ENCODE measurements at places on chromosomes 16 and 17.

DNA sequence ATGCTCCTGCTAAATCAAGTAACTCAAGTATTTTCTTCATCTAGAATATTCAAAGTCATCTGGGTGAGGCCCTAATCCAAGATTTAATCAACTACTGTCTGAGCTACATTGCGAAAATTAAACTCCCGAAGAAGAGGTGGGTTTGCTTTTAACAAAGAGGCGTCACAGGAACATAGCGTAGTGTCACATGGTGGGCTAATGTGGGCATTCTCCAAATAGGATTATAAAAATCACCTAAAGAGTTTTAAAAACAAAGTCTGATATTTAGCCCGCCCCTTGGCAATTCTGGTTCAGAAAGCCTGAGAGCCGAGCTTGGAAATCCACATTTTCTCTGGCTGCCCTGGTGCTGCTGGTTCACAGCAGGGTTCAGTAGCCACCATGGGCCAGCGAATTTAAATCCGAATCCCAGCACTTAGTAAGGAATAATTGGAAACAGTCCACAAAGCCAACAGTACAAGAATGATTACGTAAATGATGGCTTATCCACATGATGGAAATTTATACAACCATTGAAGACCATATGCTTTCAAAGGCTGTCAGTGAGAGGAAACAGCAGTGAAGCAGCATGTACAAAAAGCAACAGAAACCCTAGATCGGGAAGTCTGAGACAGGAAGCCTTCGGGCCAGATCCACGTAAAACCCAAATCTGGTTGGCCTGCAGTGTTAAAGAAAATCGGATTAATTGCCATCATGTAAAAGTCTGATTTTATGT, 8.8 kb downstream of the PMM2 start:
- no peak overlapping the region for H3K4me3 ChIP-seq
- H3K4me1 ChIP-seq = no peaks in the 10 kb centered on the region
- no peak for DNase-seq
- H3K27ac ChIP-seq = no peak overlapping the region
- H3K36me3 ChIP-seq = peaks cover 80% of the 10 kb centered on the region
- no peaks in the 10 kb centered on the region for H3K27me3 ChIP-seq

DNA sequence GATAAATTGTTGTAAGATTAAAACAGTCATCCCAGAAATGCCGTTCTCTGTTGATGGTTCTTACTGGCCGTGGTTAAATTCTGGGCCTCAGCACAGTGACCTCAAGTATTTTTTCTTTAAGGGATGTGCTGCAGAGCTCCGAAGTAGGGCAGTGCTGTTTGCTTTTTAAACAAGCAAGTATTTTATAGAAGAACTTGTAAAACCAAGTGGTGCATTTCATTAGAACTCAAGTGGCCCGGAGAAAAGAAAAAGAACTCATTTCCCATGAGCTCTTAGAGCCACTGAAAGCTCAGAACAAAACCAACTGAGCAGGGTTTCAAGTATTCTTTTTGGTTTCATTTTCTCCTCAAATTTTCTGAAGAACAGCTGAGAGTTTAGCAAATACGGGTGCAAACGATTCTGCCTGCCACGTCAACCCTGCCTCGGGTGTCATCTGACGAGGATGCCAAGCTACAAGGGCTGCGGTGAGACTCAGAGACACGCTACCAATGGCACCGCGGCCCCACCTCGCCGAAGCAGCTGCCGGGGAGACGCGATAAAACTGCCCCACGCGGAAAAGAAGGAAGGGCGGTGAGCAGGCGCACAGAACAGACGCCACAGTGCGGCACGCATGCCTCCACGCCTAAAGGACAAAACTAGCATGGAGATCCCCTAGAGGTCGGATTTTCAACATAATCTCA, 6.3 kb downstream of the LMF1 start:
- peak overlapping the region; percentile 6 for H3K4me3 ChIP-seq
- H3K4me1 ChIP-seq = peaks cover 16% of the 10 kb centered on the region
- no peaks in the 10 kb centered on the region for H3K27me3 ChIP-seq
- peak; percentile 67 for DNase-seq
- H3K27ac ChIP-seq = peak overlapping the region; percentile 61

GRCh38 chr16:75506574-75506973, 11.3 kb upstream of the CHST6 start:
- no peak for DNase-seq
- H3K4me3 ChIP-seq = no peak overlapping the region
- H3K27me3 ChIP-seq = no peaks in the 10 kb centered on the region
- no peak overlapping the region for H3K27ac ChIP-seq

DNA sequence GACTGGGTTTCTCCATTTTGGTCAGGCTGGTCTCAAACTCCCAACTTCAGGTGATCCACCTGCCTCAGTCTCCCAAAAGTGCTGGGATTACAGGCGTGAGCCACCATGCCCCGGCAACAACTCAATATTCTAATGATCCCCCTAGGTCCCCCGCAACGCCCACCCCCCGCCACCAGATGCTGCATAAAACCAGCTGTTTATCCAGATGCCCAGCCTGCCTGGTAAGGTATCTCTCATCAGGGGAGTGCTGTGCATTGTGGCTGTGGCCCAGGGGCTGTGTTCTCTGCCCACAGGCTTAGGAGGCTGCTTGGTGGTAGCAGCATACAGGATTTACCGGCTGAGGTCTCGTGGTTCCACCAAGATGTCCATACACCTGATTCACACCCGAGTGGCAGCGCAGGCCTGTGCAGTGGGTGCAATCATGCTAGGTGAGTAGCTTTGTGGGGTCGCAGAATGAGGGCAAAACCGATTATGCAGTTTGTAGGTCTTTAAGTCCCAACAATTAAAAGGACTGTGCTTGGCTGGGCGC, 1.3 kb downstream of the HIGD1B start:
- no peaks in the 10 kb centered on the region for H3K27me3 ChIP-seq
- H3K4me3 ChIP-seq = no peak overlapping the region
- DNase-seq = no peak
- no peaks in the 10 kb centered on the region for H3K4me1 ChIP-seq
- H3K36me3 ChIP-seq = peaks cover 29% of the 10 kb centered on the region

GRCh38 chr16:79623062-79623461, 22.5 kb upstream of the MAF start:
- no peak overlapping the region for H3K27ac ChIP-seq
- H3K4me3 ChIP-seq = no peak overlapping the region
- H3K4me1 ChIP-seq = peaks cover 14% of the 10 kb centered on the region
- no peaks in the 10 kb centered on the region for H3K36me3 ChIP-seq

DNA sequence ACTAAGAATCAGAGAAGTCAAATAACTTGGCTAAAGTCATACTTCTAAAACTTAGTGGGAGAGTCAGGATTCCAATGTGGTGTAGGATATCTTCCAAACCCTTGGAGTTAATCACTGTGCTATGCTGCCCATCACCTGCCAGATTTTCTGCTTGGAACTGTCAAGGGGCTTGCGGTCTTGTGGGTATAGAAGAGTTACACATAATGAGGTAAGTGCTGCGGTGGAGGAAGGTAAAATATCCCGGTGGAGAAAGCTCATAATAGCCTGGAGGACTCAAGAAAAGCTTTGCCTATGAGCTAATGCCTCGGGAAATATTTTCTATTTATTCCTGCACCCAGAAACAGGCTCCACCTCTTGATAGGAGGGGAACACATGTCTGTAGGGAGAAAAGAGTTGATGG, 195.6 kb downstream of the UTP18 start:
- no peak overlapping the region for H3K4me3 ChIP-seq
- no peak for DNase-seq
- H3K27ac ChIP-seq = no peak overlapping the region
- no peaks in the 10 kb centered on the region for H3K36me3 ChIP-seq
- no peaks in the 10 kb centered on the region for H3K27me3 ChIP-seq

DNA sequence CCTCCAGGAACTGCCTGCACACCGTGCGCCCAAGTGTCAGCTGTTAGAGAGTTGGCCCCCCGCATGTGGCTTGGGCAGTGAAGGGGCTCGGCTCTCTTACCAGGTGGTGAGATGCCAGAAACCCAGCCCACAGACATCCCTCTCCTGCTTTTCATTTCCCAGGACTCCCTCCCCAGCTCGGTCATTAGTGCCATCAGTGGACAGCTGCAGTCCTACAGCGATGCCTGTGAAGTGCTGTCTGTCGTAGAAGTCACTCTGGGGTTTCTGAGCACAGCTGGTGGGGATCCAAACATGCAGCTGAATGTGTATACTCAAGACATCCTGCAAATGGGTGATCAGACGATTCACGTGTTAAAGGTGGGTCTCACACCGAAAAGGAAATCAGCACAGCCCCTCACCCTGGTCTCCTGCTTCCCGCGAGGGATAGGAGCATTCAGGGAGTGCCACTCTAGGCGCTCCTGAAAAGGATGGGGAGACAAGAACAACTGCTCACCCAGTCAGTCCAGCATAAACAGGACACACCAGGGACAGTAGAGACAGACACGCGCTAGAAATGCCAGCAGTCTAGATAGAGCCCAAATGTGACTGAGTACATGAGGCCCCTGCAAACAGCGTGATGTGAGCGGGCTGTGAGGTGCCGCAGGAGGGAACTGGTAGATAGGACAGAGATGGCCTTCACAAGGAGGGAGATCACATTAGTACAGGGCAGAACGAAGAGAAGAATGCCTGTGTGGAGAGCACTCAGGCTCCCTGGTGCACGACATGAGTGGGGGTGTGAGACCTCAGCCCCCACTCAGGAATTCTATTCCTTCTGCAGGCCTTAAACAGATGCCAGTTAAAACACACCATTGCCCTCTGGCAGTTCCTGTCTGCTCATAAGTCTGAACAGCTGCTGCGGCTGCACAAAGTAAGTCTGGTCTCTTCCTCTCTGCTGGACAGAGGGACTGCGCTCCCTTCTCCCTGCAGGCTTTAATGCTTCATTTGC, 25.7 kb upstream of the ENDOV start:
- no peaks in the 10 kb centered on the region for H3K27me3 ChIP-seq
- no peak overlapping the region for H3K4me3 ChIP-seq
- no peak for DNase-seq
- peaks cover 95% of the 10 kb centered on the region for H3K36me3 ChIP-seq
- no peak overlapping the region for H3K27ac ChIP-seq

DNA sequence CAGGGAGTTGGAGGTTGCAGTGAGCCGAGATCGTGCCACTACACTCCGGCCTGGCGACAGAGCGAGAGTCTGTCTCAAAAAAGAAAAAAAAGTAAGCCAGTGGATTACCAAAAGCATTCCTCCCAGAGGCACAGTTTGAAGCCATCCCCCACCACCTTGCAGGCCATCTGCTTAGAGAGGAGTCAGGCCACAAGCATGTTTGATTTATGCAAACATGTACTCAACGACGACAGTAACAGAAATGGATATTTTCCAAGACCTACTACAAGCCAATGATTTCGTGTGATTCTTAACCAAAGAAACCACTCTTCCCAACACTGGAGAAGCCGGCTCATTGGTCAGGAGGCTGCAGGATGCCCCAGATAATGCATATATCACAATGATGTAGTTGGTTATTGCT, 34.8 kb downstream of the MYH13 start:
- DNase-seq = no peak
- no peaks in the 10 kb centered on the region for H3K4me1 ChIP-seq
- H3K27me3 ChIP-seq = no peaks in the 10 kb centered on the region
- H3K36me3 ChIP-seq = no peaks in the 10 kb centered on the region

DNA sequence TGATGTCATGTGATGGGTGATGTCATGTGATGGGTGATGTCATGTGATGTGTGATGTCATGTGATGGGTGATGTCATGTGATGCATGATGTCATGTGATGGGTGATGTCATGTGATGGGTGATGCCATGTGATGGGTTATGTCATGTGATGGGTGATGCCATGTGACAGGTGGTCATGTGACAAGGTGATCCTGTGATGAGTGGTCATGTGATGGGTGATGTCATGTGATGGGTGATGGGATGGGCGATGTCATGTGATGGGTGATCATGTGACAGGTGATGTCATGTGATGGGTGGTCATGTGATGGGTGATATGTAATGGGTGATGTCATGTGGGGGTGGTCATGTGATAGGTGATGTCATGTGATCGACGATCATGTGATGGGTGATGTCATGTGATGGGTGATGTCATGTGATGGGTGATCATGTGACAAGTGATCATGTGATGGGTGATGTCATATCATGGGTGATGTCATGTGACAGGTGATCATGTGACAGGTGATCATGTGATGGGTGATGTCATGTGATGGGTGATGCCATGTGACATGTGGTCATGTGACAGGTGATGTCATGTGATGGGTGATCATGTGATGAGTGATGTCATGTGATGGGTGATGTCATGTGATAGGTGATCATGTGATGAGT, 17.2 kb downstream of the CD300LB start:
- no peaks in the 10 kb centered on the region for H3K36me3 ChIP-seq
- no peaks in the 10 kb centered on the region for H3K4me1 ChIP-seq
- no peak overlapping the region for H3K27ac ChIP-seq
- no peaks in the 10 kb centered on the region for H3K27me3 ChIP-seq
- H3K4me3 ChIP-seq = no peak overlapping the region

GRCh38 chr17:57606111-57606875, 138.8 kb downstream of the CCDC182 start:
- peak overlapping the region; percentile 73 for H3K27ac ChIP-seq
- H3K36me3 ChIP-seq = no peaks in the 10 kb centered on the region
- H3K27me3 ChIP-seq = no peaks in the 10 kb centered on the region

- no peaks in the 10 kb centered on the region for H3K4me1 ChIP-seq
- H3K36me3 ChIP-seq = peaks cover 21% of the 10 kb centered on the region
- no peaks in the 10 kb centered on the region for H3K27me3 ChIP-seq
- no peak for DNase-seq
These were observed 33.8 kb upstream of the GHDC start for GRCh38 chr17:42227849-42228700.

- DNase-seq = no peak
- no peak overlapping the region for H3K27ac ChIP-seq
- H3K4me1 ChIP-seq = peaks cover 7% of the 10 kb centered on the region
- H3K36me3 ChIP-seq = no peaks in the 10 kb centered on the region
- no peaks in the 10 kb centered on the region for H3K27me3 ChIP-seq
- no peak overlapping the region for H3K4me3 ChIP-seq
These were observed 65.6 kb downstream of the XYLT1 start for GRCh38 chr16:17404941-17405689.

DNA sequence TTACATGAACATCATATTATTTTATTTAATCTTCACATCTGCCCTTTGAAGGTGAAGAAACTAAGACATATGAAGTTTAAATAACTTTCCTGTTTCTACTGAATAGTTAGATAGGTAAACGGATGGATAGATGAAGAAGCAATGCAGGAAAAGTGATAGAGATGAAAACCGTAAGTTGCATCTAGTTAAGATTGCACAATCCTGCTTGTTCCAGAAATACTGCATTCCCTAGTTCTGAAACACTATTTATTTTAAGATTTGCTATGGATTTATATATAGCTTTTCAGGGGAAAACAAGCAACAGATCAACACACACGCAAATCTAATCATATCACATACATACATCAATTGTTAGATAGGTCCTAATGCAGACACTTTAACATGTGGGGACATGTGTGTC, 512.7 kb upstream of the C16orf82 start:
- no peak for DNase-seq
- H3K27me3 ChIP-seq = no peaks in the 10 kb centered on the region
- H3K4me3 ChIP-seq = no peak overlapping the region
- no peak overlapping the region for H3K27ac ChIP-seq
- H3K36me3 ChIP-seq = no peaks in the 10 kb centered on the region
- H3K4me1 ChIP-seq = no peaks in the 10 kb centered on the region

DNA sequence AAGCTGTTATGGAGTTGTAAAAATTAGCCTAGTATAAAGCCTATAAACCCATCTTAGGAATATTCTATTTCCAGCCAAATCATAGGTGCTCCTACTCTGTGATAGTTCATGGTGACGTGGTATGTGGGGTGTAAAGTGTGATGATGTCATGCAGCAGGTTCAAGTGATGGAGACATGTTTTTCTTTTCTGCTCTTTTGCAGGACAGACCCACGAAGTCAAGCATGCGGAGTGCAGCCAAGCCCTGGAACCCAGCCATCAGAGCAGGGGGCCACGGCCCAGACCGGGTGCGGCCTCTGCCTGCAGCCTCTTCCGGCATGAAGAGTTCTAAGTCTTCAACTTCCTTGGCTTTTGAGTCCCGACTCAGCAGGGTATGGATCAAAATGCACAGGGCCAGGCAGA, 87.3 kb downstream of the SPECC1 start:
- H3K4me1 ChIP-seq = no peaks in the 10 kb centered on the region
- no peaks in the 10 kb centered on the region for H3K27me3 ChIP-seq
- H3K36me3 ChIP-seq = no peaks in the 10 kb centered on the region
- no peak overlapping the region for H3K27ac ChIP-seq
- no peak overlapping the region for H3K4me3 ChIP-seq

Measured in effector memory CD4-positive, alpha-beta T cell (primary cell).